ENCODE measurements at places on chromosomes 11 and 22.

GRCh38 chr11:78978831-78979230 lies 404.2 kb upstream of the NARS2 start:
- DNase-seq = no peak

- DNase-seq = no peak
Observed at GRCh38 chr11:90447618-90448017, 224.8 kb upstream of the CHORDC1 start.

DNA sequence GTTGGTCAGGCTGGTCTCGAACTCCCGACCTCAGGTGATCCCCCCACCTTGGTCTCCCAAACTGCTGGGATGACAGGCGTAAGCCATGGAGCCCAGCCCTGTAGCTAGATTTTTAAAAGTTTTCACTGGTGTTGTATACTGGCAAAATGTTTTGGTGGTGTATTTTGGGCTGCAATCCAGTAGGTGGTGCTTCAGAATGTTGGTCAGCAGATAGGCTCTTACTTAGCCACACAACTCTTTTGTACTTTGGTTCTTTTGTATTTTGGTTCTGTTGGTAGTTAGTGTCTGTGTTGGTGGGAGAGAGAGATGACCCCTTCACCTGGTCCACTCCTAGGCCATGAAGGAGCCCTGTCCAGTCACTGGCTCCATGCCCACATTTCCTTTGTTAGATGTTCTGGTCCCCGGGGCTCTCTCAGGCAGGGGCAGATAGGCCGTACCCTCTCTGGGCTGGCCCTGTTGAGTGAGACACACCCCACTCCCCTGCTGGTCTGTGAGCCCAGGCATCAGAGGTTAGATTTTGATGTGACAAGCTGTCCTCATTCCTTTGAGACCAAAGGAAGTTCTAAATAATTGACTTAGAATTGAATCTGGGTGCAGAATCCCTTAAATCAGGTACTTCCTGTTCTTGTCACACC lies 123.8 kb downstream of the DDX10 start:
- peak; percentile 51 for DNase-seq

- no peak for DNase-seq
Observed at GRCh38 chr11:62120431-62120830, 3.4 kb upstream of the INCENP start.

- peak; percentile 78 for DNase-seq
Observed at GRCh38 chr22:19289475-19290161, 1.9 kb downstream of the CLTCL1 start.

GRCh38 chr11:104320097-104320496 lies 156.2 kb upstream of the PDGFD start:
- peak; percentile 20 for DNase-seq

DNA sequence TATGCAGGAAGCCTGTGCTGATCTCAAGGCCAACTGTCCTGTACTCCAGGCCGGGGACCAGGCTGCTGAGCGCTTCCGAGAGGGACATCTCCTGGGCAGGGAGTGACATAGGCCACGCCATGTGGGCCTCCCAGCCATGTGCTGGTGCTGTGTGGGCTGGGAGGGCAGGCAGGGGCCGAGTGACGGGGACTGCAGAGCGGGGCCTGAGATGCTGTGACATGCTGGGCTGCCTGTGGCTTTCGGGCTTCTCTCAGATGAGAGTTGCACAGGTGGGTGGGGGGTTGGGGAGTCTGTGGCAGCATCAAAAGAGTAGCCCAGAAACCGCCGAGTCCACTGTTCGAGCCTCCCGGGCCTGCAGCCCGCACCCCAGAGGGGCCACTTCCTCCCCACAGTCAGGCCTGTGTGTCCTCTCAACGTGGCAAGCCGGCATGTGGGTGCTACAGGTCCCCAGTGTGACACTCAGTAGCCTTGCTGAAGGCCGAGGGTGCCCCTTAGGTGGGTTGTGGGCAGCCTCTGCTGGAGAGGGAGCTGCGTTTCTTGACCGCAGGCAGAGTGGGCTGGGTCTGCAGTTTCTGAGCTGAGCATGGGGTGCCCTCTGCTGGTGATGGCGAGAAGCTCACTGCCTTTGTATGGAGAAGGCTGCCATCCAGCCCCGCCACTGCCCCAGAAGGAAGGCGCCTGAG lies 101.2 kb downstream of the BCR start:
- peak; percentile 63 for DNase-seq

DNA sequence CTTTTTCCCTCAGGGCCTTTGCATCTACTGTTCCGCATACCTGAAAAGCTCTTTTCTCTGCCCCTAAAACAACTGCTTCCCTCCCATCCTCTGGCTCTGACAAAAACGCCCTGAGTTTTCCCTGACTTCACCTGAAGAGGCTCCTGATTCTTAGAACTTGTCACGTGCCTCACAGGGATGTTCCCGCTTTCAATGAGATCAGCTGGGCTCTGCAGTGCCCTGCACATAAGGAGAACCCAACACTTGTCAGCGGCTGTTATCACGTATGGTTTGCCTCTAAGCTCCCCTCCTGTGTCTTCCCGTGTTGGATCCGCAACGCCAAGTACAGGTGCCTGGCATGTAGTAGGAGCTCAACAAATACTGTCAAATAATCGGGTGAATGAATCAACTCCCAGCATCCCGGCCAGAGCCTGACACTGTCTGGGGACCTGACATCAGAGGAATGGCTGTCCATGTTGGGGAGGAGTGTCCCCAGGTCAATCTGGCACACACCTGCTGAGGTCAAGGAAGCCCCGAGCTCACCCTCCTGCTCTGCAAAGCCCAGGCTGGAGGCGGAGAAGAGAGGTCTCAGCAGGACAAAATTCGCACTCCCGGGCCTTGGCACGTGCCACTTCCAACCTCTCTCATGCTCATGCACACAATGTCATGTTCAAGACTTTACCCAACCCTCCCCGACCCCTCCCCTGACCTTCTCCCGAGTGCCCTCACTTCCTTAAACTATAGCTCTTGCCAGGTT lies 4.2 kb upstream of the GRK2 start:
- no peak for DNase-seq

DNA sequence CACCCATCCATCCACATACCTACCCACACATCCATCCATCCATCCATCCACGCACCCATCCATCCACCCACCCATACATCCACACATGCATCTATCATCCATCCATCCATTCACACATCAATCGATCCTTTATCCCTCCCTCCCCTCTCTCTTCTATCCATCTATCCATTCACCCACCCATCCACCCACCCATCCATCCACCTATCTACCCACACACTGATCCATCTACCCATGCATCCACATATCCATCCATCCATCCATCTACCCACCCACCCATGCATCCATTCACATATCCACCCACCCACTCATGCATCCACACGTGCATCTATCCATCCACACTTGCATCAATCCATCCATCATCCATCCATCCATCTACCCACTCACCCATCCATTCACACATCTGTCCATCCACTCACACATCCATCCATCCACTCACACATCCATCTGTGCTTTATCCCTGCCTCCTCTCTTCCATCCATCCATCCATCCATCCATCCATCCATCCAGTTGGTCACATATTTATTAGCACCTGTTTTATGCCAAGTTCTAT lies 366.1 kb downstream of the CTTN start:
- no peak for DNase-seq

- DNase-seq = no peak
Observed at GRCh38 chr22:47600791-47601625, 838.6 kb downstream of the TBC1D22A start.

DNA sequence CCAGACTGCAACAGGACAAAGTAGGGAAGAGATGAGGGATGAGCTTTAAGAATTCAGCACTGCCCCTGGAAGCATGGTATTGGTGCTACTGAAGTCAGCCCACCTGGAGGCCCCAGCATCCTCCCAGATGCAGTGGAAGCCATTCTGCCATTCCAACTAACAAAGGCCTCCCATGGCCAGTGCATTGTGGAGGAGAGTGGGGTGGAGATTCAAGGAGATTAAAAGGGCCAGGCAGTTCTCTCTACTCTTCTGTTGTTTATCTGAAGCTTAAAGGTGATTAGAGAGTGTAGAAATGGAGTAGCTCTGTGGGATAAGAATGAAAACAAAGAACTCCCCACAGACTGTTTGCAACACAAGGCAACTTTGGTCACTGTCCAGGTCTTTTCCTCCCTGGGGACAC lies 24.1 kb upstream of the TSKU start:
- DNase-seq = no peak

DNA sequence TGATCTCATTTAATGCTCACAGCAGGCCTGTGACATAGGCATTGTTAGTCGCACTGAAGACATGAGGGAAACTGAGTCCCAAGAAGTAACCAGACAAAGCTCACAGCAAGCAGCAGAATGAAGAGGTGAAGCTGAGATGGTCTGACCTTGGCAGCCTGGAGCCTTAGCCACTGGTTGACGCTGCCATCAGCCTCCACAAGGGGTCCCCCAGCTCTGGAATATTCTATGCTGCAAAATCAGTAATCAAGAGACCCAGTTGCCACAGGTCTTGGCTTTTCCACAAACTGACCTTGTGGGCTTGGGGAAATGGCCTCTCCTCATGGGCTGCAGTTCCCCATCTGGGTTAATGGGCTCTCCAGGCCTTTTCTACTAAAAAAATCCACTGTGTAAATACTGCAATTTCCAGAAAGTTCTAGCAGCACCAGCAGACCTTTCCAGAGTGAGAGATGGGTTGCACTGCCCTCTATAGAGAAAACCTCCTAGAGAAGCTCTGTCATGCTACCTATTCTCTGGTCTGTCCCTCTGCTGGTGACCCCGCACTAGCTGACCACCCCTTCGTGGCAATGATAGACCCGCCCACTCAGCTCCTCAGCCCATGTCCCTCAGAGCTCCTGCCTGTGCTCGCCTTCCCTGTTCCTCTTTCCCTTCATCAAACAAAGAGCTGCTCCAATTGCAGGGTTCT lies 22.6 kb upstream of the ISX start:
- no peak for DNase-seq

- DNase-seq = no peak
Observed at GRCh38 chr11:11449327-11449726, 96.3 kb upstream of the CSNK2A3 start.

GRCh38 chr22:20022231-20022977 lies 1.5 kb downstream of the TANGO2 start:
- DNase-seq = no peak

DNA sequence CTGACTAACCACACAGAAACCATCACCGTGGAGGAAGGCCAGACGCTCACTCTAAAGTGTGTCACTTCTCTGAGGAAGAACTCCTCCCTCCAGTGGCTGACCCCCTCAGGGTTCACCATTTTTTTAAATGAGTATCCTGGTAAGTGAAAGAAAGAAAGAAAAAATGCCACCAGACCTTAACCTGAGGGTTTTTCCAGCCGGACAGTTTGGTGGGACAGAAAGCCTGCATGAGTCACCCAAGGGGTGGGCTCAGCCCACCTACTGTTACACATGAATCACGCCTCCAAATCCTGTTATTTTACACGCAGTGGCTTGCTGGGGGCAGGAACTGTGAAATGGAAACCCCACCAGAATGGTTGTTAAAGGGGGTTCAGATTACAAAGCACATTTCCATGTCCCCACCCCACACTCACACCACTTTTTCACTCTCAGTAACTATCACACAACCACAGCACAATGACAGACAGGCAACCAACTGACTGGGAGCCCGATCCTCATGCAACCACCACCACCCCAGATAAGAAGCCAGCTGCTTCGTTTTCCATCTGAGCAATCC lies 11.9 kb downstream of the CRTAM start:
- DNase-seq = peak; percentile 69

DNA sequence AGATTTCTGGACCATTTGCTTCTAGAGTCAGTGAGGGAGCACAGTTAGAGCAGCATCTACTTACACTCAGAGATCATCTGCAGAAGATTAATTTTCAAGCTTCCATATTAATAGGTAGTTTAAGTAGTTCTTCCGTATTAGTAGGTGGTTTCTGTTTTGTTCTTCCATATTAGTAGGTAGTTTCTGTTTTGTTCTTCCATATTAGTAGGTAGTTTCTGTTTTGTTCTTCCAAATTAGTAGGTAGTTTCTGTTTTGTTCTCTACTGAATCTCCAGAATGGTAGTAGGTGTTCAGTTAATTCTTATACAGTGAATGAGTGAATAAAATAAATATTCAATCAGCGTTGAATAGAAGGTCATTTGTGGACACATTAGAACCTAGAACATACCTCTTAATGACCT lies 175.7 kb downstream of the TMEM135 start:
- no peak for DNase-seq

DNA sequence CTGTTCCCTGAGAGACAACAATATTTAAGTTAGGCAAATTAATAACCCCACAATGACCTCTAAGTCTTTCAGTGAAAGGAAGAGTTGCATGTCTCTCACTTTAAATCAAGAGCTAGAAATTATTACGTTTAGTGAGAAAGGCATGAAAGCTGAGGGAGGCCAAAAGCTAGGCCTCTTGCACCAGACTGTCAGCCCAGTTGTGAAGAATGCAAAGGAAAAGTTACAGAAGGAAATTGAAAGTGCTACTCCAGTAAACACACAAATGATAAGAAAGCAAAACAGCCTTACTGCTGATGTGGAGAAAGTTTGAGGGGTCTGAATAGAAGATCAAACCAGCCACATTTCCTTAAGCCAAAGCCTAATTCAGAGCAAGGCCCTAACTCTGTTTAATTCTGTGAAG lies 45.0 kb downstream of the BBOX1 start:
- DNase-seq = no peak

GRCh38 chr11:95469258-95469657 lies 238.3 kb upstream of the SESN3 start:
- peak; percentile 50 for DNase-seq

GRCh38 chr22:19517171-19517500 lies 7.1 kb downstream of the CLDN5 start:
- DNase-seq = no peak

GRCh38 chr11:110493346-110493745 lies 63.6 kb downstream of the FDX1 start:
- no peak for DNase-seq

DNA sequence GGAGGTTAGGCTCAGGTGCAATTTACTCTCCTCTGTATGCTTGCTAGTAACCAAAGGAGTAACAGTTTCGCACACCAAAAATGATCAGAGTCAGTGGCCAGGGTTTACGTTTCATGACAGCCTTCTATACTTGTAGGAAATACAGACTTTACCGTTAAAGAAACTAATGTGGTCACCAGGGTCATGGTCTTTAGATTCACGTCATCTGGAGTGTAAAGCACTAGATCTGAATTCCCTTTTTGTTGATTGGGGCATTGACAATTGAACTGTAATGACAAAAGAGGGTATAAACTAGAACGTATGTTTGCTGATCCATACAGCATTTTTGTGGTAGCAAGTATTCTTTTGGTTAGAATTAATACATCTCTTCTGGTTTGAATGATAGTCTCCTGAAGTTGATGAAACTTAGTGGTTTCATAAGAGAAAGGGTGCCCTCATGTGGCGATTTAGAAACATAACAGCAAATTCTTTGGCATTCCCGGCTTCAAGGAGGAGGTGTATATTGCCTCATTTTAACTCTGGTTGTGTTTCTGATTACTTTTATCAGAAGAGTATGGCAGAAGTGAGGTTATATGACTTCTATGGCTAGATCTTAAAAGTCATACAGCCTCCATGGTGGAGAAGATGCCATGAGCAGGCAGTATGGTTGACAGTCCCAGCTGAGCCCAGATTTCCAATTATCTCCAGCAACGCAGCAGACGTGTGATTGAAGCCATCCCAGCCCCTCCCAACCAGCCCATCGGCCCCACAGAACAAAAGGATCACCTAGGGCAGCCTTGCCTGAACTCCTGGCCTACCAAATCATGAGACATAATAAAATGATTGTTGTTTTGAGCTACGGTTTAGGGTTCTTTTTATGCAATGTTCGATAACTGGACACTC lies 35.1 kb downstream of the MMP7 start:
- peak; percentile 84 for DNase-seq

GRCh38 chr11:27460158-27460978 lies 12.2 kb downstream of the LGR4 start:
- DNase-seq = no peak
